Stimulated activated CD4-positive, alpha-beta T cell treated with anti-CD3 and anti-CD28 coated beads, TNF-alpha, amount 100 ng/mL, for 4 hours (primary cell): ENCODE measurements at places on chromosomes 7 and 10.
A peak's percentile ranks its signal among the peaks of the same experiment; 100 is the strongest.

DNA sequence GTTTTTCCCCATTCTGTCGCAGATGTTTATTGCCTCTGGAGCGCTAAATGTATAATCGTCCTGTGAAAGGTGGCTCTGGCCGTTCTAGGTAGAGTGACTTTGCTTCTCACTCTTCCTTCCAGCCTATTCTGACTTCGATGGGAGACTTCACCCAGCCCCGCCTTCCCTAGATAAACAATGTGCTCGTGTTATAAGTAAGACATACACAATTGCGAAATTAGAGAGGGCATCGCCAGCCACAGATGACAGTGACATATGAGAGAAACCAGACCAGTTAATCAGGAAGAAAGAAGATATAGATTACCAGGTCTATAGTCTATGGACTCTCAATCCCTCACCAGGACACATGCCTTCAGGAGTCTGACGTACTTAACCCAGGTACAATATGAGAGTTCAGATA, 1050.5 kb upstream of the AUTS2 start:
- no peak for DNase-seq

DNA sequence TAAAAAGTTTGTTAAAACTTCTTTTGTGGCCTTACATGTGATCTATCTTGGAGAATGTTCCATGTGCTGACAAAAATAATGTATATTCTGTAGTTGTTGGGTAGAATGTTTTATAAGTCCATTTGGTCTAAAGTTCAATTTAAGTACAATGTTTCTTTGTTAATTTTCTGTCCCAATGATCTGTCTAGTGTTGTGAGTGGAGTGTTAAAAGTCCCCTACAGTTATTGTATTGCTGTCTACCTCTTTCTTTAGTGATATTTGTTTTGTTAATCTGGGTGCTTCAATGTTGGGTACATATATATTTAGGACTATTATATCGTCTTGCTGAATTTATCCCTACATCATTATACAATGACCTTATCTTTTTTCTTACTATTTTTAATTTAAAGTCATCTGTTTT, 6.9 kb downstream of the TMEM140 start:
- no peak for DNase-seq

DNA sequence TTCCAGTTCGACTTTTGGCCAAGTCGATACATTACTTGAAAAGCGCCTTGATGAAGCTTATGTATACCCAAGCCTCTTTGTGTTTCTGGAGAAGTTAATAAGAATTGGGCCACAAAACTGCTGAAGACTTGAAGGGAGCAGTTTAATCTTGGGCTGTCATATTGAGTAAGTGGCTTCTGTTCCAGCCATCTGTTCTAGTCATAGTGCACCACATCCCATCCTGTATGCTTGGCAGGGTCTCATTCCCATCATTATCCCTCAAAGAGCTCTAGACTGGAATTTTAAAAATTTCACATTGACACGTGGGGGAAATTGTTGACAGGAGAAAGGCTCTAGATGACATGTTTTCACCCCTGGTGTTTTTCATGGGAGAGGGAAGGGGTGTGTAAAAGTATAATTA, 196.6 kb upstream of the PLPP4 start:
- no peak for DNase-seq

- no peak for DNase-seq
Measured at GRCh38 chr7:455110-455928, 64.3 kb downstream of the PDGFA start.

- DNase-seq = peak; percentile 45
Measured at GRCh38 chr10:104580774-104581675, 60.1 kb upstream of the SORCS3 start.

- DNase-seq = no peak
Measured at GRCh38 chr10:132169766-132170560, 16.8 kb upstream of the DPYSL4 start.
